T-cell (primary cell): ENCODE measurements at places on chromosomes 1 and 21. TPM values are rescaled to one million over a fixed set of nuclear protein-coding genes. Genes with fewer than 3 reads are reported as not detected.

GRCh38 chr1:71093938-71094337, 13.1 kb upstream of the ZRANB2 start:
- no peak for DNase-seq
- H3K4me3 ChIP-seq = no peak overlapping the region
- no peaks in the 10 kb centered on the region for H3K36me3 ChIP-seq
- H3K27me3 ChIP-seq = peaks cover 3% of the 10 kb centered on the region
- no peak overlapping the region for H3K27ac ChIP-seq
- H3K4me1 ChIP-seq = no peaks in the 10 kb centered on the region

DNA sequence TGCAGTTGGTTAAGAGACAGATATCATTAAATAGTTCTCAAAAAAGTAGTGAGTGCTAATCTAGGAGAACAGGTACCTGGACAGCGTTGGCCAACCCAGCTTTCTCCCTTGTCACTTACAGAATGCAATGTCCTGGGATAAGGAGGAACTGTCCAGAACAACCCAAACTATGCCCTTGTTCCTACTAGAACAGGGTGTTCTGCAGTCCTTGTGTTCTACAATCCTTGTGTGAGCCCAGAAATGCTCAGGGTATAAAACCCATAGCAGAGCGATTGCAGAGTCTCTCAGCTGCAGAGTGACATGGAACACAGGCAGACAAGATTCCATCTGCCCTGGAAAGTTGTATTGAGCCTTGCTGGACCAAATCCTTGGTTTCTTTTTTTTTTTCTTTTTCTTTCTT, 83.5 kb upstream of the VANGL1 start:
- H3K36me3 ChIP-seq = no peaks in the 10 kb centered on the region
- H3K4me3 ChIP-seq = no peak overlapping the region
- H3K27me3 ChIP-seq = peaks cover 3% of the 10 kb centered on the region
- DNase-seq = no peak
- no peaks in the 10 kb centered on the region for H3K4me1 ChIP-seq
- no peak overlapping the region for H3K27ac ChIP-seq

DNA sequence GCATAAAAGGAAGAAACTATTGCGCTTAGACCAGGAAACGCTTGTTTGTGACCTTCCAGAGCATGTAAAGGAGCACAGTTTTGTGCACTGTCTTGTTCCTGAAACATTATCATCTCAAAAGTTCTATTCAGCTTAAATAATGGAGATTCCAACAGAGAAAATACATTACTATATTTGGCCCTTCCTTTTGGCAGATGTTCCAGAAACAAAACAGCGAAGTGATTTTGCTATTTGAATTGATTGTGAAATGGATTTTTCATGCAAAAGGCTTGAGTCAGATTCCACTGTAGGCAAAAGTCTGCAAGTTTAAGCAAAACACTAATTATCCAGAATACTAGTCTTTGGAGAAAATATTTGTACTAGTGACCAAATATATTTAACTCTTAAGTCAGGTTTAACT, 80.3 kb upstream of the PTBP2 start:
- H3K4me1 ChIP-seq = no peaks in the 10 kb centered on the region
- no peaks in the 10 kb centered on the region for H3K36me3 ChIP-seq
- H3K27ac ChIP-seq = no peak overlapping the region
- no peaks in the 10 kb centered on the region for H3K27me3 ChIP-seq
- DNase-seq = no peak

DNA sequence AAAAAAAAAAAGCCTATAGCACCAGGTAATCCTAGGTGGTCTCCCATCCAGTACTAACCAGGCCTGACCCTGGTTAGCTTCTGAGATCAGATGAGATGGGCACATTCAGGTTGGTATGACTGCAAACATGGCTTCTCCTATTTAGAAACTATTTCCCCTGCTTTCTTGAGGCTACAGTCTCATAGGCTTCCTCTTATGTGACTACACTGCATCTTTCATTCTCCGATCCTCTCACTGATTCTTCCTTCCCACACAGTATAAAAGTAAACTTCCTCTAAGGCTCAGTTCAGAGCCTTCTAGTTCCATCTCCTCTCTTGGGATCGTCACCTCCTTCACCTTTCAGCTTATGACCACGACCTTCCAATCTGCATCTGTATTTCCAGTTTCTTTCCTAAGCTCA, 30.4 kb upstream of the RNF2 start:
- H3K27me3 ChIP-seq = no peaks in the 10 kb centered on the region
- H3K27ac ChIP-seq = no peak overlapping the region
- DNase-seq = no peak
- H3K36me3 ChIP-seq = no peaks in the 10 kb centered on the region

DNA sequence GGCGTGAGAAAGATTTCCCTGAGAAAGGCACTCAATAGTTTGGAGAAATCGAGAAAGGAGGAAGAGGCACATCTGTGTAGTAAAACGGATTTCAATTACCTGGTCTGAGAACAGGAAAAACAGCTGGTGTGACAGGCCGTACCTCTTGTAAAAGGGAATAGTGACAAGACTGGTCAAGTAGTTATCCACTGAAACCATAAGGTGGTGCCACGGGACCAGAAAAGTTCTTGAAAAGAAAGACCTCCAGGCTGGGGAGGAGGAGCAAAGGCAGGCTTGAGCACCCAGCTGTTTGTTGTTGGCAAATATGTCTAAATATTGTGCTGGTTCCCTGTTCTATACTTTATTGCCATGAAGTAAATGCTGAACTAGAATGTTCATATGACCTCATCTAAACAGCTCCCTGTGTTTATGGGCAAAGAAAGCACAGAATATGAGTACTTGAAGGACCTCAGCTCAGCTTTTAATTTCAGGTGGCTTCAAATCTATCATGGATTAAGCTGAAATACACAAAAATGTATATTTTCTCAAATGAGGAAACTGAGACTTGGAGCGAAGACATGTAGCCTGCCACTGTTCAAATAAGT, 4.0 kb downstream of the HAO2 start:
- no peaks in the 10 kb centered on the region for H3K27me3 ChIP-seq
- H3K4me3 ChIP-seq = no peak overlapping the region
- no peak for DNase-seq
- no peak overlapping the region for H3K27ac ChIP-seq
- H3K36me3 ChIP-seq = no peaks in the 10 kb centered on the region

The CA6 gene
- 2.1 TPM for total RNA-seq

The TAS1R3 gene
- 1.6 TPM for total RNA-seq

The MROH7 gene
- 0.39 TPM for total RNA-seq

The B4GALT2 gene
- total RNA-seq = 5.3 TPM
